ENCODE measurements at places on chromosomes 13 and 19.
A peak's percentile ranks its signal among the peaks of the same experiment; 100 is the strongest.

DNA sequence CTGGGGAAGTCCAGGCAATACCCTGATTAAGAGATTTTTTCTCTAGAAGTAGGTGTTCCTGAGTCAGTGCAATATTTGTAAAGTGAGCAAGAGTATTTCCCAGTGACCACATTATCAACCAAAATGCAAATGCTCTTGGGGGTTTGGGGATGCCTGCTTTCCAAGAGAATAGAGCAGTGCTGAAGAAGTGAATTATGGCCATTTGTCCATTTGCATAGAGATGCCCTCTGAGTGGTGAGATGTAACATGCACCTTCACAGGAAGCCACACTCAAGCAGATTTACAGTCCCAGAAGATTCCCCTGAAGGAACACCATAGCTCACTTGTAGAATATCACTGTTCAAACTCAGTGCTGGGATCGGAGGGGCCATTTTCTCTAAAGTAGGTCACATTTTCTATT lies 71.8 kb downstream of the TNFSF11 start:
- DNase-seq: no peak

- DNase-seq: no peak
These were observed 58.0 kb upstream of the IRS2 start for GRCh38 chr13:109844396-109844795.

GRCh38 chr19:33473653-33474305 lies 47.8 kb downstream of the PEPD start:
- DNase-seq: no peak

DNA sequence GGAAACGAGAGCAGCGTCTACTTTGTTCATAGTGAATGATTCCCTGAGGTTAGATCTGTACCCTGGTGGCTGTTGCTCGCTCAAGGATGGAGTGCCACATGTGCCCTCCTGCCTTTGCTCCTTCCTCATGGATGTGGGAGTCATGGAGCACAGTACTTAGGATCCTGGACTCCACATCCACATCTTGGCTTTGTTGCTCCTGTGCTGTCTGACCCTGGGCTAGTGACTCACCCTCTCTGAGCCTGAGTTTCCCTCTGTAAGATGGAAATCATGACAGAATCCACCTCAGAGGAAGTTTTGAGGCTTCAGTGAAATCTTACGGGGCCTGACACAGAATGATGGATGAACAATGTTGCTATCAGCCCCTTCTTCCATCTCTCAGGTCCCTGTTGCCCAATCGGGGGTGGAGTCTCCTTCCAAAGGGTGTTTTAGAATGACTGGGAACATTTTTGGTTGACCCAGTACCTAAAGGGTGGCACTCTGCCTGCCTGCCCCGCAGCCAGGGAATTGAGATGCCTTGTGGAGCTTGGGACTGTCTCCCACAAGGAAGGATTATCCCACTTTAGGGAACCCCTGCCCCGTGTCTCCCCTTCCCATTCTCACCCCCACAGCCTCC lies 9.8 kb upstream of the TIMM50 start:
- DNase-seq: no peak

- DNase-seq: no peak
These were observed 113.6 kb upstream of the PCDH9 start for GRCh38 chr13:67343777-67344176.

DNA sequence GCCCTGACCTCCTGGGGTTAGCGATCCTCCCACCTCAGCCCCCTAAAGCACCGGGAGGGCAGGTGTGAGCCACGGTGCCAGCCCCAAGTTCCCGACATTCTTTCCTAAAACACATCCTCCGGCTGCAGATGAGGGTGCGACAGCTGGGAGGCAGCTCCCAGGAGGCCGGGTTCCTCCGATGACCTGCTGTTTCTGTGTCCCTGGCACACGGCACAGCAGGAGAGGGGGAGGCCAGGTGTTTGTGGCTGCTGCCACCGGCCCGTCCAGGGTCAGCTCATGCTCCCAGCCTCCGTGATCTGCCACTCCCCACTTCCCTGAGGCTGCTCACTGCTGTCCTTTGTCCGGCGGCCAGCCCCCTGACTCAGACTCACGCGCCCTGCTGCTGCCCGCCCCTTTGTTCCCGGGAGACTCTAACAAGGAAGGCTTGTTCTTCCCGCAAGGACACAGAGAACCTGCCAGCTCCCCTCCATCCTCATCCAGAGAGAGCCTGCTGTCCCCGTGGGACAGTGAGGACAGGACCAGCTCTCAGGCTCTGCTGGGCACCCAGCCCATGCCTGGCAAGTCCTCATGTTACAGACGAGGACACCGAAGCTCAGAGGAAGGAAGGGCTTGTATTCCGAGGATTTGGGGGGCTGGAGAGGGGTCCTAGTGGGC lies 10.6 kb upstream of the MADCAM1 start:
- DNase-seq: no peak

- no peak for DNase-seq
These were observed 989 bp downstream of the TMEM145 start for GRCh38 chr19:42313840-42314755.

DNA sequence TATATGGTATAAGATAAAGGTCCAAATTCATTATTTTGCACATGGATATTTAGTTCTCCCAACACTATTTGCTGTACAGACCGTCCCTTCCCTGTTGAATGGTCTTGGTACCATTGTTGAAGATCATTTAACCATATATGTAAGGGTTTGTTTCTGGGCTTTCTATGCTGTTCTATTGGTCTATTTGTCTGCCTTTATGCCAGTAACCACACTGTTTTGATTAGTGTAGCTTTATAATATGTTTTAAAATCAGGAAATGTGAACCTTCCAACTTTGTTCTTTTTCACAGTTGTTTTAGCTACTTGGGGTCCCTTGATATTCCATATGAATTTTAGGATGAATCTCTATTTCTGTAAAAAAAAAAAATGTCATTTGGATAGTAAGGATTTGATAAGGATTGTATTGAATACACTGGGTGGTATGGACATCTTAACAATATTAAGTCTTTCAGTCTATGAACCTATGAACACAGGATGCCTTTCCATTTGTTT lies 16.9 kb downstream of the IFT88 start:
- DNase-seq: no peak

GRCh38 chr13:89920461-89920860 lies 1427.0 kb upstream of the MIR17HG start:
- DNase-seq: no peak

DNA sequence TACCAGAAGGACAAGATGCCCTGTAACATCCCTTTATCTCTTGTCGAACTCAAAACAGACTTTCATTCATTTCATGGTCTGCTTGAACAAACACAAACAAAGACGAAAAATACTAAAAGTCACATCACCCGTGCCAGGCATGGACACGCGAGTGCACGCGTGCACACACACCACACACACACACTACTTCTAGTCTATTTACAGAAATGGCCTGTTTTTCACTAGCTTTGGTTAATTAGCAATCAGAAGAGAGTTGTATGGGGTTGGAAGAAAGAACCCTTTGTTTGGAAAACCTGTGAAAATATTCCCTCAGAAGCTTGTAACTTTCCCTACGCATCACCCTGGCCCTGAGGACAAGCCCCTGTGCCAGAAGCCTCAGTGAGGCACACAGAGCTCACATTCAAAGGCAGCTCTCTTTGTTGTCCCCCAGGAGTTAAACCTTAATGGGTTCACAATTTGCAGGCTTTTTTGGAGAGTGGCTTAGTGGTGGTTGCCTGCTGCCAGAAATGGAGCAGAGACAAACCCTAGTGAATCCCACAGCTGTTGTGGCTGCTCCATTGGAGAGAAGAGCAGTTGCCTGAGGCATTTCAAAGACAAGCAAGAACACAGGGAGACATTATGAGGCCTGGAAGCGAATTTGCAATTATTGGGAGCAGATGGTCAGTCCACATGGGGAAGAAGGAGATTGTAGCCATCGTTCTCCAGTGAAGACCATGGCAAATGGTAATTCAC lies 55.9 kb downstream of the STARD13 start:
- DNase-seq: no peak

- no peak for DNase-seq
These were observed 37.6 kb upstream of the C1QTNF9 start for GRCh38 chr13:24271601-24272451.

DNA sequence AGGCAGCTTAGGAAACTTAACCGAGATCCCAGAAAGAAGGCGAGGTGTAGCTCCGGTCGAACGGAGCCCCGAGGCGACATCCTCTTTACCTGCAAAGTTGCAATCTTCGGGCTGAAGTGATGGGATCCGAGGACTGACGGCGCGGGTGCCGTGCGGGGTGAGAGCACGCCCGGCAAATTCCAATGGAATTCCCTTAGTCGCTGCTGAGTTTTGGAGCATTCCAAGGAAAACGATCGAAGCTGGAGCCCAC lies 141 bp downstream of the TRPC4 start:
- DNase-seq: peak; percentile 44

DNA sequence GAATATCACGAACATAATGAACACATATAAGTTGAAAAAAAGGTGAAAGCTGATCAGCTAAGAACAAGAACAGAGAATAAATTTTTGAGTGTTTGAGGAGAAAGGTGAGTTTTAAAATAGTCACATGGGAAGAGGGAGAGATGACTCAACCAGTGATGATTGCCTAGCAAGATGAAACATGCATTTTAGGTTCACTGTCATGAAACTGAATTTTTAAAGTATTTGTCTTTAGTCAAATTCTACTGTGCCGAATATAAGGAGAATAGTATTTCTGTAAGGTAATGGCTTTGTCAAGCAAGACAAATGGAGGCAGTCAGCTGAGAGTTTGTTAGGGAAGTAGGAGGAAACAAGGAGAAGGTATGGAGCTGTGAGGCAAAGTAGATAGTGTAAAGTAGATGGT lies 2557.4 kb downstream of the PCDH9 start:
- no peak for DNase-seq

DNA sequence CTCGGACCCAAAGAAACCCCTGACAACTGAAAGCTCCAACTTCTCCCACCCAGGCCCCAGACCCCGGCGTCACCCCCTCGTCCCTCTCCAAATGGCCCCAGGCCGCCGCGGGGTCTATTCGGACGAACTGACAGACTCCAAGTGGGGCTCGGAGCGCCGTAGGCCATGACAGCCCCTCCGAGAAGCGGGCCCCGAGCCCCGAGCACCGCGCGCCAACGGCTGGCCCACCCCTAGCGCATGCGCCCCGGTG lies 360 bp downstream of the DDX39A start:
- peak; percentile 83 for DNase-seq

GRCh38 chr13:98508685-98509084 lies 68.2 kb downstream of the STK24 start:
- no peak for DNase-seq
